Activated CD4-positive, alpha-beta T cell treated with anti-CD3 and anti-CD28 coated beads, Interleukin-2, amount 50 U/mL, for 48 hours (primary cell): ENCODE measurements at places on chromosomes 6 and 20.

- DNase-seq = no peak
Observed at GRCh38 chr6:150368762-150369161, at the start of gene IYD. TSS of gene IYD (plus strand) at chr6:150369012. CDS start at chr6:150369032, 20 bp downstream.

DNA sequence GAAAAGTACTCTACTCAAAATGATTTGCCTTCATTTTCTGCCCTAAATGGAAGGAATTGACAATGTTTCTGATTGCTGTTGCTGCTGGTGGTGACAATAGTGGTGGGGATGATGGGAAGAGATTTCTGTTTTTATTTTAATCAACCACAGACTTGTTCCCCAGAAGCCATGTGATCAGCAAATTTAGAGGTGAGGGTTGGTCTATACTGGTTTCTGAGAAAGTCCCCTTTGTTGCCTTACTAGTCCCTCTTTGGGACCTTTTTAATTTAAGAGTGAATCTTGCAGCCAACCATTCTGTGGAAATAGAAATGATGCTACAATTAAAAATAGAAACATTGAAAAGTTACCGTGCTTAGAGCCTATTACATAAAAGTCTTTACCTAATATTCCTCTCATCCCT lies 43.2 kb downstream of the AIG1 start:
- no peak for DNase-seq

GRCh38 chr6:113442040-113442439 lies 415.1 kb upstream of the MARCKS start:
- DNase-seq = no peak

- no peak for DNase-seq
Observed at GRCh38 chr6:10411971-10412460, 2.9 kb downstream of the TFAP2A start.

DNA sequence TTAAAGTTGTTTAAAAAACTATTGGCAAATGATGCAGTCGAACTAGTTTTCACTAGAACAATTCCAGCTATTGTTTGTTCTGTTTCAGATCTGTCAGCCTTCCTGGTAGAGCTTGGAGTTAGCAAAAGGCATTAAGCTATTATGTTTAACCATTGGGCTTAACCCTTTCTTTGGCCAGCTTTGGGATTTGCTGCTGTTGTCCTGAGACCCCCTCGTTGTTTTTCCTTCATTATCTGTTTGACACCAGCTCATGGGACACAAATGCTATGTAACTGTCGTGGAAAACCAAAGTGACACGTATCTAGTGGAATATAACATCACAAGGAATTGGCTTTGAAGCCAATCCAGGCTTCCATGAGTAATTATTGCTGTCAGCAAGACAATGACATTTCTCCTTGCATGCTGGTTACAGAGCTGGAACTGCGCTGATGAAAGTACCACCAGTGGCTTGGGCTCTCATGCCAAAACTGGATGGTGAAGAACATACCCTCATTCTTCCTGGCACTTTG lies 96.0 kb downstream of the EYA2 start:
- DNase-seq = no peak

DNA sequence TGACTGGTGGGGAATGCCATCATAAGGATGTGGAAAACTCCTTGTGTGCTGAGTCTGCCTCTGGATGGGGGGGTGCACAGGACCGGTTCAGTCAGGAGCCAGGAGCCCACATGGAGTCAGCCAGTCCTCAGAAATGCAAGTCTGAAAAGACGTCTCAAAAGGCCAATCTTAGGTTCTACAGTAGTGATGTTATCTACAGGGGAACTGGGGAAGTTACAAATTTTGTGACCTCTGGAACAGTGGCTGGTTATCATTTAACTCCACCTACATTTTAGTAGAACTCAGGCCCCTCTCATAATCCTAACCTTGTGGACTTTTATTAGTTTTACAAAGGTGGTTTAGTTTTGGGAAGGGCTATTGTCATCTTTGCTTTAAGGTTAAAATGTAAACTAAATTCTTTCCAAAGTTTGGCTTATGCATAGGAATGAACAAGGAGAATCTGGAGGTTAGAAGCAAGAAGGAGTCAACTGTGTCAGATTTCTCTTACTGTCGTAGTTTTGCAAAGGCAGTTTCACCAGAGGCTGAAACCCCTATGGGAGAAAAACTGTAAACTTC lies 13.7 kb upstream of the TBC1D22B start:
- DNase-seq = no peak

GRCh38 chr20:24098886-24099285 lies 110.3 kb upstream of the GGTLC1 start:
- DNase-seq = no peak
